ENCODE measurements at places on chromosomes 12 and 14. TPM values are rescaled to one million over a fixed set of nuclear protein-coding genes. Genes with fewer than 3 reads are reported as not detected.

The CCDC60 gene
- not detected for total RNA-seq

The SLC5A8 gene
- 2.2 TPM for total RNA-seq

The AMN gene
- 0.25 TPM for total RNA-seq

The IGF1 gene
- 3.9 TPM for total RNA-seq

The B3GNT4 gene
- total RNA-seq: 4.7 TPM

The LRRC9 gene
- 3.0 TPM for total RNA-seq

The HSPA2 gene
- total RNA-seq: 6.4 TPM

The EIF2S3B gene
- total RNA-seq: 0.98 TPM

The PARP2 gene
- 23.4 TPM for total RNA-seq

The MYO1A gene
- total RNA-seq: not detected

The GAS2L3 gene
- 57.3 TPM for total RNA-seq

The MYF6 gene
- total RNA-seq: 0.74 TPM

The GNPTAB gene
- total RNA-seq: 131 TPM

The TAS2R14 gene
- total RNA-seq: 9.8 TPM

The YARS2 gene
- 19.2 TPM for total RNA-seq

The SEL1L gene
- 59.7 TPM for total RNA-seq

The POTEG gene
- total RNA-seq: not detected

The KRT83 gene
- total RNA-seq: not detected

The VCPKMT gene
- 6.6 TPM for total RNA-seq

The GLIPR1L2 gene
- 1.7 TPM for total RNA-seq

The LGR5 gene
- under 0.01 TPM for total RNA-seq

The DTX1 gene
- total RNA-seq: 34.9 TPM

Data from temporal lobe (tissue), 4 donors.